Stimulated activated CD8-positive, alpha-beta memory T cell treated with anti-CD3 and anti-CD28 coated beads, Interleukin-15, amount 100 ng/mL, for 1 hour (primary cell): ENCODE measurements at places on chromosomes 3 and 15.

GRCh38 chr3:197394464-197395321, 96.3 kb upstream of the DLG1 start:
- no peak for DNase-seq

DNA sequence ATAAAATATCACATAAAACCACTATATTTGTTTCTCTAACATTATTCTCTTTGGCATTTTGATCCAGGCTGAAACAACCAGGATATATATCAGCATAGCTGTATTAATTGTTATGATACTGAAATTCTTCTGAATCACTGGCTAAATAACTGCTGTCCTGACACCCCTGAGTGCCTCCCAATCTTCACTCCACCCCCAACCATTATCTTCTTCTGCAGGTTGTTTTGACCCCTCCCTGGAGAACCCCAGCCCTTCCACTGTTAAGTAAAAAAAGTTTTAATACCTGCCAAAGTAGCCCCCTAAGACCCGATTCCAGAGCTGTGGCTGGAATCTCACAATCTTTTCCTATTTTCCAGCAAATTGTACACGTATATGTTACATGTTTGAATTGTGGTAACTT, 124.1 kb downstream of the DNAH12 start:
- no peak for DNase-seq

- no peak for DNase-seq
Observed at GRCh38 chr3:31770822-31771326, 210.2 kb downstream of the OSBPL10 start.

DNA sequence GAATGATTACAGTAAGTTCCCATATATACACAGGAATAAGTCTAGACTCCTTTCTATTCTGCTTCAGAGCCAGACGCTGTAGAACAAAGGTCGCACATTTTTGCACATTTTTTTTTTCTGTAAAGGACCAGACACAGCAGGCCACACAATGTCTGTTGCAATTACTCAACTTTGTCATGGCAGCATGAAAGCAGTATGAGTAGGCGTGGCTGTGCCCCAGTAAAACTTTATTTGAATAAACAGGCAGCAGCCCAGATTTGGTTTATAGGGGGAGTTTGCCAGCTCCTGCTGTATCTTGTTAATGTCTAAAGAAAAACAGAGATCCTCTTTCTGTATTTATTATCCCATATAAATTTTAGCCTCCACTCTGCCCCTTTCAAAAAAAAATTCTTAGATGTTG, 708.3 kb downstream of the FHIT start:
- no peak for DNase-seq

- DNase-seq = no peak
Observed at GRCh38 chr3:23741036-23741706, 64.6 kb upstream of the UBE2E1 start.
